ENCODE measurements at places on chromosomes 3 and 15. TPM values are rescaled to one million over a fixed set of nuclear protein-coding genes. Genes with fewer than 3 reads are reported as not detected.

DYNLT2B gene
- total RNA-seq, result 5.0 TPM

WDR93 gene
- total RNA-seq, result under 0.01 TPM

LNP1 gene
- total RNA-seq, result 1.1 TPM

EFL1 gene
- 33.0 TPM for total RNA-seq

NPAP1 gene
- total RNA-seq, result not detected

SLC28A2 gene
- not detected for total RNA-seq

ZNF662 gene
- total RNA-seq, result 0.81 TPM

C2CD4A gene
- 1.3 TPM for total RNA-seq

SPPL2A gene
- total RNA-seq, result 183 TPM

SETD2 gene
- 49.4 TPM for total RNA-seq

CHRNA7 gene
- total RNA-seq, result 1.1 TPM

IQSEC1 gene
- total RNA-seq, result 12.6 TPM

SPTSSB gene
- total RNA-seq, result not detected

ACP3 gene
- not detected for total RNA-seq

TAGLN3 gene
- total RNA-seq, result not detected

ACKR2 gene
- 0.16 TPM for total RNA-seq

MIX23 gene
- 28.3 TPM for total RNA-seq

C3orf62 gene
- 2.0 TPM for total RNA-seq

TRPM1 gene
- 0.81 TPM for total RNA-seq

SGO1 gene
- total RNA-seq, result 4.0 TPM

OXSM gene
- total RNA-seq, result 12.2 TPM

SLC2A2 gene
- total RNA-seq, result not detected

SNTN gene
- total RNA-seq, result not detected

SCN11A gene
- 0.06 TPM for total RNA-seq

AP2M1 gene
- 554 TPM for total RNA-seq

KCNAB1 gene
- total RNA-seq, result 0.13 TPM

NDN gene
- 9.9 TPM for total RNA-seq

ARHGEF26 gene
- 1.3 TPM for total RNA-seq

SLC6A6 gene
- total RNA-seq, result 22.7 TPM

ARPC4 gene
- 179 TPM for total RNA-seq

NAA80 gene
- total RNA-seq, result 1.9 TPM

ACSBG1 gene
- total RNA-seq, result not detected

TLR9 gene
- 0.06 TPM for total RNA-seq

TSC22D2 gene
- total RNA-seq, result 18.3 TPM
